Gastroesophageal sphincter (tissue), 4 donors: ENCODE measurements at places on chromosomes 5 and 9.

GRCh38 chr5:135930029-135930948 is 24.5 kb downstream of the LECT2 start:
- ATAC-seq: no peak

DNA sequence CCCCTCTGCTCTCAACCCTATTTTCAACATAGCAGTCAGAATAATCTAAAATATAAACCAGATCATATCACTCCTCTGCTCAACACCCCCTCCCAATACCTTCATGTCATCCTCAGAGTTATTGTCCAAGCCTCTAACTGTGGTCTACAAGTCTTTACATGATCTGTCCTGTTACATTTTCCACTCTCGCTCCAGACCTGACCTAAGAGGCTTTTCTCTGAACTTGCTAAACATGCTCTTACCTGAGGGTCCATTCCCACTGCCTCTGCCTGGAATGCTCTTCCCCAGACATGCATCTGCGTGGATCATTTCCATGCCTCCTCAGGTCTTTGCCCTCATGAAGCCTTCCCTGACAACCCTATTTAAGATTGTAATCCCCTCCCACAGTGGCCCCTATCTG is 12.0 kb downstream of the NIPSNAP3B start:
- no peak for ATAC-seq

GRCh38 chr9:74935008-74935407 is 17.7 kb downstream of the C9orf40 start:
- no peak for ATAC-seq

- ATAC-seq: no peak
Observed at GRCh38 chr9:91239367-91240111, 122.2 kb downstream of the AUH start.

DNA sequence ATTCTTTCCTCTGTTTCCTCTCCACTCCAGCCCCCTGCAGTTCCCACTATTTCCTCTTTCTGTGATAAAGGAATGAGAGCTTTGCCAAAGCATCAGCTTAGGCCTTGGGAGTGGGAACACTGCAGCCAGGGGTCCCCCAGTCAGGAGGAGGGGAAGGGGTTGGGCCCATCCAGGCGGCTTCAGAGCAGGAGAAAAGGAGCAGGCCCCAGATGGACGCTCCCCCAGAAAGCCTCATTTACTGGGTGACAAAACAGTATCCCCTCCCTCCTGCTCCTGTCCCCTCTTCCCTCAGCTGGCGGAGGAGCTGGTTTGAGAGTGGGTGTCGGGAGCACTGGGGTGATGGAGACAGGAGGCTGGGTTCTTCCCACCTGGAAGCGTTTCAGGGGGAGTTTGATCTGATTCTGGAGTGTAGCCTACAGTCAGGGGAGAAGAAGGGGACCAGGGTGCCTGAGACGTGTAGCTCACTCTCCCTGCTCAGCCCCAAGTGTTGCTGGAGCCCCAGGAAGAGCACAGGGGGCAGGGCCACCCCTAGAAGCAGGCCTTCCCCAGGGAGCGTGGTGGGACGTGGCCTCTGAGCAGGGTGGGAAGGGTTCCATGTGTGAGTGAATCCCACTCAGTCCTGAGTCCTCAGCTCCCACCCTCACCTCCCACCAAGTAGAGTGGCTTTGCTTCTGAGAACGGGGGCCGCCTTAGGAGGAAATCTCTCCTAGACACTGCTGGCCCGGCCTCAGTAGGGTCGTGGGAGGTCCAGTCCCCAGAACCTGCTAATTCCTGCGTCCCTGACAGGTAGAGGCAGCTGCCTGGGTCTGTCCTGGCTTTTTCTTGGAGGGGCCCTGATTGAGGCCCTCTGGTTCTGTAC is 173.1 kb downstream of the CACNA1B start:
- ATAC-seq: no peak

DNA sequence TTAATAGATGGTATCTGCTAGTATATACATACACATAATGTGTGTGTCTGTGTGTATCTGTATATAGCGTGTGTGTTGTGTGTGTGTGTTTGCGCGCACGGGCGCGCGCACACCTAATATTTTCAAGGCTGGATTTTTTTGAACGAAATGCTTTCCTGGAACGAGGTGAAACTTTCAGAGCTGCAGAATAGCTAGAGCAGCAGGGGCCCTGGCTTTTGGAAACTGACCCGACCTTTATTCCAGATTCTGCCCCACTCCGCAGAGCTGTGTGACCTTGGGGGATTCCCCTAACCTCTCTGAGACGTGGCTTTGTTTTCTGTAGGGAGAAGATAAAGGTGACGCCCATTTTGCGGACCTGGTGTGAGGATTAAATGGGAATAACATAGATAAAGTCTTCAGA is 757 bp downstream of the FXN start:
- peak; percentile 4 for ATAC-seq

GRCh38 chr9:90132866-90133265 is 509.8 kb downstream of the DIRAS2 start:
- ATAC-seq: no peak

GRCh38 chr9:15278091-15278687 is 28.8 kb downstream of the TTC39B start:
- no peak for ATAC-seq
